ENCODE measurements at places on chromosomes 5 and 9.

- DNase-seq = no peak
These were observed 213.9 kb upstream of the TBCA start for GRCh38 chr5:77990020-77990419.

- DNase-seq = no peak
These were observed 488.3 kb downstream of the KDM4C start for GRCh38 chr9:7245976-7246580.

DNA sequence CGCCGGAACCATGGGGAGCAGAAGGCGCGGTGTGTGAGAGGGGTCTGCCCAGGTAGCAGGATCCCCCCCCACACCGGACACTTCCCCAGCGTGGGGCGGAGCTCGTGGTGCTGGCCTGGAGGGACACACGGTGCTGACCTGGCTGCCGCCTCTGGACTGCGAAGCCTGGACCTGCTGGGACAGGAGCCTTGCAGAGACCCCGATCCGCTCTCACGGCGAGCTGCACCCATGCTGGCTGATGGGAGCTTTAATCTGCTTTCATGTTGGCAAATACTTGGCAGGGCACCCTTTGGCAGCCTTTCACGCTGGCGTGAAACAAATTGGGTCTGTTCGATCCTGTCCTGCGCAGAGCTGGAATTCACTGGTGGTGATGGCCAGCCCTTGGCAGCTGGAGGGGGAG, 7.4 kb downstream of the NKD2 start:
- no peak for DNase-seq

DNA sequence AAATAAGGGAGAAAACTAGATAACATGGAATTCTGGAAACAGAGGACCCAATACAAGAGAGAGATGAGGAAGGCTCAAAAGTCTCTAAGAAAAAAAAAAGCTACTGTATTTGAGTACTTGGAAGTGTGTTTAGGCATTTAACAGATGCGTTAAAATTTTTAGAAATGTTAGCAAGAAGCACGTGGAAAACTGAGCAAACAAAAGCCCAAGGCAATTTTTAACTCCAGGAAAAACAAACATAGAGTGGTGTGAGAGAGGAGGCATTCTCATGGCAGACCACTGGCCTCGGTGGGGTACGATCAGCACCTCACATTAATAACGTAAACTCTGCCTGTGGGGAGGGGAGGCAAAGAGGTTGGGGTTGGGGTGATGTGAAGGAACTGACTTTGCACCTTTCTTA, 321.4 kb downstream of the GADD45G start:
- DNase-seq = no peak

DNA sequence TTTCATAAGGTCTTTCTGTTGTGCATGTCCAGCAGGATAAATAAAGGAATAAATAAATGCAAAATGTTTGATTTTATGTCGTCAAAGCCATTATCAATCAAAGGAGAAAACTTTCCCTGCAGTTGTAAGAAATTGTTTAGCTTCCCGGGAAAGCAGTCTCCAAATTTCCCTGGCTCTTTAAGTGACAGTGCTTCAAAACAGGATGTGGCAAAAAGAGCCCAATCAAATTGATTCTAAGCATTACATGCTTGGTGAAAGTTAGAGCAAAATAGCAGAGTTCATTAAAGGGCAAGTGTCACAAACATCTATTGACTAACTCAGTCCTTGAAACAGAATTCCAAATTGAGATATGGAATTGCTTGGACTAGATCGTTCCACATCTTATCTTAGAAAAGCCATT, 704.1 kb downstream of the PRELID2 start:
- DNase-seq = no peak

DNA sequence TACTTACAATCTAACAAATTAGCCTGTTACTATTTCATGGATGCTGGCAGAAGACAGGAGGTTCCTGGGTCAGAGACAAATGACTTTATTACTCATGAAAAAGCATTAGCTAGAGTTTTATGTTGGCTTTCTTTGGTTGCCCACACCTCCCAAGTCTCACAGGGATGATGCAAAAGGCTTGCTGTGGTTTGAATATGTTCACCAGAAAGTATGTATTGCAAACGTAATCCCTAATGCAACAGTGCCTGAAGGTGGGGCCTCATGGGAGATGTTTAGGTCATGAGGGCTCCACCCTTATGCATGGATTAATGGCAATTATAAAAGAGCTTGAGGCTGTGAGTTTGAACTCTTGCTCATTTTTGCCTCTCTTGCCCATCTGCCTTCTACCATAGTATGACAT, 28.5 kb downstream of the DPYSL3 start:
- no peak for DNase-seq

DNA sequence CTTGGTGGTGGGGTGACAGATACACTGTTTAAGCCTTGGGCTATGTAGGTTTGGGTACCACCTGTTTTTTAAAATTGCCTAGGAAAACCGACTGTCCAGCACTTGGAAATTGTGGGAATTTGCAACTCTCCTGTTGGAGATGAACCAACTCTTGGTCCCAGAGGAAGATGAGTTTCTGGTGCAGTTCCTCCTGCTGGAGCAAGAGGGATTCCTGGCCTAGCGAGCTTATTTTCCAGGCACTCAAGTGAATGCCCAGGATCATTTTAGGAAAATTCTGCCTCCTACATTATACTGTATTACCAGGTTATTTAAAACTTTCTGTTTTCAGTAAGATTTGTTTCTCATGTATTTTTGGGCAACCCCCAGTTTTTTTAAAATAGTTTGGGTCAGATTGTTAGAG, 33.7 kb downstream of the AP3S1 start:
- DNase-seq = no peak

DNA sequence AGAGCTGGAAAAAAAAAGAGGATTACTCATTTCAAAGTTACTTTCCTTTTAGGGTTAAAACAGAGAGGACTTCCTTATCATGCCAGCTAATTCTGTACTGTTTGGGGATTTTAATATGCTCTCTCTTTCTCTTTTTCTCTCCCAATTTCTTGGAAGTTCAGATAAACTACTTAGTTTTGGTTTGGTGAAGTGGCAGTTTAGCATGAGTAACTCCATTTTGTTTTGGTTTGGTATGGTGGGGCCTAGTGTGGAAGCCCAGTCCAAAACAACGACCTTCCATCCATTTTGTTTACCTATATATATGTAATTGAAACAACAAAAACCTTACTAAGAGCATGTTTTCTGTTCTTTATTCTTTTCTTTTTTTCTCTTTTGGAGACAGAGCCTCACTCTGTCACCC, 3.7 kb upstream of the BSPRY start:
- DNase-seq = no peak

- DNase-seq = no peak
These were observed 24.5 kb downstream of the PRRC2B start for GRCh38 chr9:131418143-131419025.

DNA sequence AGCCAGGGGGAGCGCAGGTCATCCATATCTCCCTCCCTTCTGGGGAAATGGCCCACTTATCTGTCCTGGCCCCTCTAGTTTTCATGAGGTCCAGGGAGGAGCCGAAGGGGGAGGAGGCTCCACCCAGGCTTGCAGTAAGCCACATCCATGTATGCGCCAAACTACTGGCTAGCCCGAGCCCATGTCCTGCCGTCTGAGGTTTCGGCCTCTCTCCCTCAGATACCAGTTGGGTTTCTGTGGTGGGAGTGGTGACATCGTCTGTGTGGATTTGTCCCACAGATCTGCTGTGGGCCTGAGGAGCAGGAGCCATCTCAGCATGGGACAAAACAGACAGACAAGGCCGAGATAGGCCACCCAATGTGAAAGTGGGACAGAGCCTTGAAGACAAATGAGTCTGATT, 78.3 kb upstream of the ORM1 start:
- no peak for DNase-seq

DNA sequence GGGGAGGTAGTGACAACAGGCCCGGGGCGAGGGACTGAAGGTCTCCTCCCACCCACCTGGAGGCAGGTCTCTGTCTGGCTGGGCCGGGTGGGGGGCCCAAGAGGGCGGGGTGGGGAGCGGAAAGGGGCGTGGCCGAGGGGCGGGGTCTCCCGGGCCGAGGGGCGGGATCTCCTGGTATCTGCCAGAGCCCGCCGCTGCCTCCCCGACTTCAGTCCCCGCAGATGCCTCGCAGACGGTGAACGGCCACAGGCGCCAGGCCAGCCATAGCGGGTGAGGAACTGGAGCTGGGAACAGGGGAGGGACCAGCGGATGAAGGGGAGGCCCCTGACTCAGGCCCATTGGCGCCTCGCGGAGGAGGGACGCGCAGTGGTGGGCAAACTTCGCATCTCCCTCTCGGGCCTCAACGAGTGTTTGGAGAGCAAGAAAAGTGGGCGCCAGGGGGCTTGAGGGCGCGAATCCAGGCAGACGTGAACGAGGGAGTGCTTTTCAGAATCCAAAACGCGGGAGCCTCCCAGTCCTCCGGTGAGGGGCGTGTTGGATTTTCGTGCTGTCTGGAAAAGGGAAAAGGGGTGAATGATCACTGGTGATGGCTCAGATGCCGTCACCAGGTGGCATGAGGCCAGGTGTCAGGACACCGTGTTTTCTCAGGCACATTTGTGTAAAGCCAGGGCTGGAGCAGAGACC, at the start of gene ADGRD2:
TSS of gene ADGRD2 (plus strand) at position 211 of the 684 bp plus-strand sequence. CDS start 1,216 bp downstream, outside the sequence.
- DNase-seq = no peak

DNA sequence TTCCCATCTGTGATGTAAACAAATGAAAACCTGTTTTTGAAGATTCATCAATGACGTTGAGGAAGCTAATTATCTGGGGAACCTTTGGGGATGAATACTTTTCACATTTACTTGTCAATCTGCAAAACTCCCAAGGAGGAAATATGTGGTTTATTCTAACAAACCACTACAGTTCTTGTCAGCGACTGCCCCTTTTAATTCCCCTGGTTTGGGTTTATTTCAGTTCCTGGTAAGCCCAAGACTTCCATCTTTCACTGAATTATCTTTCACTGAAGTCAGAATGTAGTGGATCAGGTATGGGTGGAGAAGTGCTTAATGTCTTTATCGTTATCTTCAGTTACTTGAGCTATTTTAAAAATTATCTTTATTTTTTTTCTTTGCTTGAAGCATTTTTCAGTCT, 40.2 kb downstream of the TLR4 start:
- no peak for DNase-seq

DNA sequence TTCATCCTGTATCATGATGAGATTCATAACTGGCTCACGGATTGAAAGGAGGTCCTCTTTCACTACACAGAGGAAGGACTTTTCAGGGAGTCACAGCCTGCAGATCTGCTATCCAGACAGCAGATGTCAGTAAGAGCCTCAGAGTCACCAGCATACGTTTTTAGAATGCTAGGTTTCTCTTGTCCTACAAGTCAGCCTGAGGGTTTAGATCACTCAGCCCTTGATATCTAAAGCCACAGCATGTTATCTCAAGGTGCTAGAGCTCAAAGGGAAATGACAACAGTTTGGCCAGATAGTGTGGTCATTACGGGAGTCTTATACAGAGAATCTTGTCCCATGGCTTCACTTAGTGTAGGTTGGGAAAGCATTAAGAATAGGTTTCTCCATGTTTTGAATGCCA, 30.9 kb upstream of the SLC46A2 start:
- no peak for DNase-seq

- DNase-seq = no peak
These were observed 59.4 kb downstream of the EHMT1 start for GRCh38 chr9:137678202-137678601.

- DNase-seq = no peak
These were observed 116.5 kb upstream of the LHFPL2 start for GRCh38 chr5:78765116-78765515.

DNA sequence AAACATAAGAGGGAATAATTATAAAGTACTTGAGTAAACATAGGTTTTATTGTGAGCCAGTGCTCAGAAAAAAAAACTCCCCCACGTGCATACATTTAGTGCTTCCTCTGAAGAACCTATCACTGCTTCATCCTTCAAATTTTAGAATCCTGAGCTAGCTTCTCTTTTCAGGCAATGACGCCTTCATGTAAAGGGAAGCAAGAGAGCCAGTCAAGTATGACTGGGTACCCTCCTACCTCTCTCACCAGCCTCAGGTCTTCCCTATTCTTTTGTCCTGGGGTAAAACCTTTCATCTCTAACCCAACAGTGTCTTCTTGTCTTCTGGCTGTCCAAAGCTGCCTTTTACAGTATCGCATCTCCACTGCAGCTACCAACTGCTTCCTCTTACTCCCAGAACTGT, 32.0 kb downstream of the PLPP1 start:
- DNase-seq = no peak

DNA sequence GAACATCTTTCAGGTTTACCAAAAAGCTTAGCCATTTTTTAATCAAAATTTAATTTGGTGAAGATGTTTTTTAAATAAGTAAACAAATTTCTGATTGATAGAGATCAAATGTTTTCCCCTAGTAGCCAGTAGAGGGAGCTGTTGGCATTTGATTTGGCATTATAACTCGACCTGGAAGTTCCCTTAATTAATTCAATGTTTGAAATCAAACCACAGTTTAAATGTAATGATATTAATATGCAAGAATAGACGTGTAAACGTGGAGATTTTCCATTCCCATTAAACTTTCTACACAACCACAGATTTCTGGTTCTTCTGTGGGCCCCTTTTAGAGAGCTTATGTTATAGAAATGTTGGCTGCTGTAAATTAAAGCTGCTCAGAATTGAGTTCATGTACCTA, 148.1 kb upstream of the MPDZ start:
- no peak for DNase-seq

GRCh38 chr5:102294886-102295395, 1.1 kb downstream of the SLCO4C1 start:
- DNase-seq = no peak

DNA sequence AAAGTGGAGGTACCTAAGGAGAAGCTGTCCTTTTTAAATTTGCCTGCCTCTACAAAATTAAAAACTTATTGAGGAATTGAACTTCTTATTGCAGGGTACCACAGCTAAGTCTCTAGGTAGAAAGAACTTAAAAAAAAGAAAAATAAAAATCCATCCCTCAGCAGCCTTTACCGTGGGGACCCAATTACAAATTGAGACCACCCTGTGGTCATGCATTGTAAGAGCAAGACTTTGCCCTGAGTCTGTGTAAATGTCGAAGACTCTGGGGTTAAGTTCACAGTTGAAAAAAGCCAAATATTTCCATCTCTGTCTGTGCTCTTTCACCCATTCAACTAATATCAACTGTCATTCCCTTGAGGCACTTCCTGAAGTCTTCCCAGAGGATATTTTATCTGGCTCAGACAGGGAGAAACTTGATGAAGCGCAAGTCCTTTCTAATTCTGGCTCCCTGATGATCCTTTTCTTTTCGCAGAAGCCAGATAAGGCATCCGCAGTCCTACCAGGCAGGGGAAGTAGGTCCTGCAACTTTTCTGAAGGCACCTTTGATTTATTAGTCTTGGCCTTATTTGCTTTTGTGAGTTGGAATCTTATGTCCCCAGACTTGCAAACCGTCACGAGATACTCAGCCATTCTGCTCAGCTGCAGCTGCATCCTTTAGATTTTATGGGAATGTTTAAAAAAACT, 323.8 kb upstream of the WWC1 start:
- no peak for DNase-seq

- DNase-seq = no peak
These were observed 39.8 kb upstream of the ANGPTL2 start for GRCh38 chr9:127162046-127162863.

- DNase-seq = no peak
These were observed 59.6 kb downstream of the ACTBL2 start for GRCh38 chr5:57422993-57423392.

- no peak for DNase-seq
These were observed 154.4 kb upstream of the PRLR start for GRCh38 chr5:35384658-35385057.

- DNase-seq = no peak
These were observed 1.1 kb downstream of the MAMDC2 start for GRCh38 chr9:70044490-70045307.

Data from central memory CD4-positive, alpha-beta T cell (primary cell).